Fibroblast of mammary gland (primary cell): ENCODE measurements at places on chromosomes 3 and 15.

GRCh38 chr3:169579116-169579710 lies 84.3 kb downstream of the MECOM start:
- DNase-seq, result no peak

GRCh38 chr3:24364359-24364758 lies 130.3 kb downstream of the THRB start:
- no peak for DNase-seq

- no peak for DNase-seq
These were observed 60.6 kb upstream of the GCNT3 start for GRCh38 chr15:59550956-59551355.

- DNase-seq, result peak; percentile 80
These were observed 57.0 kb downstream of the NEK10 start for GRCh38 chr3:27312044-27312668.

DNA sequence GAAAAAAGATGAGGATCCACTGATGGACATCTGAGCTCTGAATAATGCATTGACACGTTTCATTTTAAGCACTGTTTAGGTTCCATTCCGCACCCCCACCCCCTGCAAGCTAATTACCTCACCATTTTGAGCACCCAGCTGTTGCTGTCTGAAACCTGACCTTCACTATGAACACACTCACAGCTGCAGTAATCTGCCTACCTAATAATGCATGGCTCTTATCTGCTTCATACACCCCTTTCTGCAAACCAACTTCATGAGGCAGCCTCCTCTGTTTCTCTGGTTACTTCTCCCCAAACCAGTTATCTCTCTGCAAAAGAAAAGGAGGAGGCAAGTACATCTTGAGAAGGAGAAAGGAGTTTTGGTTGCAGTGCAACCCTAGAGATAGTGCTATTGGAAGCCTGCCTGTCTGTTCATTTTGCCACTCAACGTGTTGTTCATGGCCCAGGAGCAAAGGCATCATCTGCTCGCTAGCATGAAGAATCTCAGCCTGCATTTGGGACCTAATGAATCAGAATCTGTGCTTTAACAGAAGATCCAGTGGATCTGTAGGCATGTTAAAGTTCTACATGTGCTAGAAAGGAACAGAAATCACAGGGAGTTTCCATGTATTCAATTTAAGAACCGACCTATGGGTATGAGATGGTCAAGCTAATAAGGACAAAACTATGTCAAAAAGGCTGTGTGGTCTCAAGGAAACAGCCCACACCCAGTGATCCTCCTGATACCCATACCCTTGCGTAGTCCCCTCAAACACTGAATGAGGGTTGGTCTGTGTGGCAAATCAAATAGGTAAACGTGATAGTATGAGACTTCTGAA lies 87.2 kb downstream of the MB21D2 start:
- DNase-seq, result no peak

- no peak for DNase-seq
These were observed 70.5 kb upstream of the FOXB1 start for GRCh38 chr15:59933607-59934006.

- no peak for DNase-seq
These were observed 6.8 kb upstream of the CHST14 start for GRCh38 chr15:40463886-40464545.

DNA sequence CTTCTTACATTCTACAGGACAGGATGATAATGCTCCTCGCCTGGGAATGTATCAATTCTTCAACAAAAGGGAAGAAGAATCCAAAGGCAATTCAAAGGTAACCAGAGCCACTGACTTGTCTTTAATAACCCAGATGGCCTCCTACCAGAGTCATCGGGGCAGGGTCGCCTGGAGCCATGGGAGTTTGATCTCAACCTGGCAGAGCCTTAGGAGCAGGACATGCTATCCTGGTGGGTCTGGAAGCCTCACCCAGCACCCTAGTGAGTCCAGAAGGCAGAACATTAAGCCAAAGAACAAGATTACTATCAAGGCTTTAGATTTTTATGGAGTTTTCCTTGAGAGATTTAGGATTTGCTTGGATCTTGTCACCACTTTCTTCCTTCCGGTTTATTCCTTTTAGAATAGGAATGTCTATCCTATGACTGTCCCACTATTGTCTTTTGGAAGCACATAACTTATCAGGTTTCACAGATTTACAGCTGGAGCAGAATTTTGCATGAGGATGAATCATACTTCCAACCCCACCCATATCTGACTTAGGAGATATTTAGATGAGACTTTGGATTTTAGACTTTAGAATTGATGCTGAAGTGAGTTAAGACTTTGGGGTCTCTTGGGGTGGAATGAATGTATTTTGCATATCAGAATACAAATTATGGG lies 330.3 kb upstream of the GOLIM4 start:
- peak; percentile 11 for DNase-seq

DNA sequence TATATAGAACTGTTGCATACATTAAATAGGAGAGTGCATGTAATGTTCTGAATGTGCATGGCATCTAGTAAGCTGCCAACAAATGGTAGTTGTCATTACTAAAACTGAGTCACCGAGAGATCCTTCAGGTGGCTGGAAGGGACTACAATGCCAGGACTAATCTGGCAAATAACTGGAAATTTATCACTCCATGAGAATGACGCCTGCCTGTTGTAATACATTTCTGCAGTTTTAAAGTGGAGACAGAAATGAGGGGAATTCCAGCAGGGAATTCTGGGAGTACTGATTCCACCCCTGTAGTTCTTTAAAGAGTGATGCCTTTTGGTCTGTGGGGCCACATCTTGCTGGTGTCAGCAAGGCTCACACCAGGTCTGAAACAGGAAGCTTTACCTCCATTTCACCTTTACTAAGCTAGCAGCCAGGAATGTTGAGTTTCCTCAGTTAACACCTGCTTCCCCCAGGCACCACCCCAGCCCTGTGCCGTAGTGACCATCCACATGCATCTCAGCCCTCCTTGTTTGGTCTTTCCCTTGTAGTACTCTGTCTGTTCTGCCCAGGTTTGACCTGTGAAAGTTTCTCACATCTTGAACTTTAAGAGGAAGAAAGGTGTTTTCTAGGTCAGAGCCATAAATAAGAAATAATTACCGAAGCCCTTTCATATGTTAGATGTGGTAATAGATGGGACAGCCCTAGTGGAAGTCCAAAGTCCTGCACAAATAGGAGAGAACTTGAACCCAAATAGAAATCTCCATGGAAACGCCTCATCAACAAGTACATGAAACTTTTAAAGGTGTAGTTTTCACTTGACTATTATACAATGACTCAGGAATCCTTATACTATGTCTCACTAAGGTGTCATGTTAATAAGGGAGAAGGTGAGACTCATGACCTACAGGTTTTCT lies 56.7 kb upstream of the LMOD3 start:
- no peak for DNase-seq

DNA sequence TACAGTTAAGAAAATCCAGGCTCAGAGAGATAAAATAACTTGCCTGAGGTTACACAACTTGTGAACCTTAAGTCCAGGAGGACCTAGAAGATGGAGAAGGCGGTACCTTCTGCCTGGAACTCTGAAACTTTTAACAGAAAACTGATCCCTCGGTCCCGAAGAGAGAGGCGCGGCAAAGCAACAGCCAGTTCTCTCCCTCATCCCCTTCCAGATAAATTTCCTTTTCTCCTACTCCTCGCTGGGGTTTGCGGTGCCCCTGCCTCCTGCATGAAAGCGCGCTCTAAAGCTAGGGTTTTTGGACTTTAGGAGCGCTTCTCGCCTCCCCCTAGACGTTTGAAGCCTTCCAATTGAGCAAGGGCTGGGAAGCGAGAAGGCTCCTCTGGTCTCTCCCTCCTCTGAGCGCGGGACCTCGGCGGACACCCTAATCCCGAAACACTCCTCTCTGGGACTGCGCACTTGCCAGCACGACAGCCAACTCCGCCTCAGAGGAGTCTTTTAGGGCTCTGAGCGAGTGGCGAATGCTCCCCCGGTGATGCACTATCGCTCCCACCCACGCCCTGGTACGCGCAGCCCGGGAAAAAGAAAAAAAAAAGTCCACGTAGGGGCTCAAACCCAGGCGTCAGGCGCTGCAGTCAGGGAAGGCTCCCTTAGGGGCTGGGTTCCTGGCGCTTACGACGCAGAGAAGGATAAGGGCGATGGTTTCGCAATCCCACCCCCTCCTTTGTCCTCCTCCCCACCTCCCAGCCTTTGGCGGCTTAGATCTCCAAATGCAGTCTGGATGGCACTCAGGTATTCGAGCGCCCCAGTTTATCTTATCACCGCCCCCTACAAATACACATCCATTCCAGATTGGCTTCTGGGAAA lies 7.9 kb upstream of the EOMES start:
- peak; percentile 37 for DNase-seq

DNA sequence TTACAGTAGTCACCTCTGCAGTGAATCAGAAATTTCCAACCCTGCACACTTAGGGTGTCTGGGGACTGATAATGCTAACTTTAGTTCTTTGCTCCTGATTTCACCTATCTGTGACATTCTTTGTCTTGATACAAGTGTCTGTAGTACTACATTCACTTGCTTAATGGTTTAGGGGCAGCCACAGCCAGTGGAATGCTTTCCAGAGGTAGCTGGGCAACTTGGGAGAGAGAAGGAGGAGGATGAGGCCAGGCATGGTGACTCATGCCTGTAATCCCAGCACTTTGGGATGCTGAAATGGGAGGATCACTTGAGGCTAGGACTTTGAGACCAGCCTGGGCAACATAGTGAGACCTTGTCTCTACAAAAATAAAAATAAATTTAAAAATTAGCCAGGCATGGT lies 8.5 kb downstream of the BAHD1 start:
- DNase-seq, result peak; percentile 46

DNA sequence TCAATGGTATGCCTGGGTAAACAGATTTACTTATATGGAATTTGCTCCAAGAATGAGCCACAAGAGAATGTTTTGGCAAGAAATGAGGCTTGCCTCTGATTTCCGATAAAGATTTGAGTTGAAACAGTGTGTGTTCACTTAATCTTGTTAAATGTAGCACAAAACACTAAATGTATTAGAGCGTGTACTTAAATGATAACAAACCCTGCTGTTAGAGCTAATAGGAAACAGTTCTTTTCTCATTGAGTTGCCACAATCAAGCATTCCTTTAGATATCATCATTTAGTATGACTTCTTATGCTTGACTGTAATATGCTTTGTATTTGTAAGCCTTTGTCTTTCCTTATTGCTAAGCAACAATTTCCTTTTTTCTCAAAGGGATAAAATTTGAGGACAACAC lies 353.6 kb upstream of the ZNF717 start:
- DNase-seq, result no peak

GRCh38 chr3:99407257-99407656 lies 231.1 kb upstream of the COL8A1 start:
- no peak for DNase-seq

GRCh38 chr15:49560045-49560444 lies 60.6 kb downstream of the FAM227B start:
- DNase-seq, result no peak

GRCh38 chr3:149705416-149705815 lies 46.9 kb downstream of the COMMD2 start:
- DNase-seq, result peak; percentile 32

DNA sequence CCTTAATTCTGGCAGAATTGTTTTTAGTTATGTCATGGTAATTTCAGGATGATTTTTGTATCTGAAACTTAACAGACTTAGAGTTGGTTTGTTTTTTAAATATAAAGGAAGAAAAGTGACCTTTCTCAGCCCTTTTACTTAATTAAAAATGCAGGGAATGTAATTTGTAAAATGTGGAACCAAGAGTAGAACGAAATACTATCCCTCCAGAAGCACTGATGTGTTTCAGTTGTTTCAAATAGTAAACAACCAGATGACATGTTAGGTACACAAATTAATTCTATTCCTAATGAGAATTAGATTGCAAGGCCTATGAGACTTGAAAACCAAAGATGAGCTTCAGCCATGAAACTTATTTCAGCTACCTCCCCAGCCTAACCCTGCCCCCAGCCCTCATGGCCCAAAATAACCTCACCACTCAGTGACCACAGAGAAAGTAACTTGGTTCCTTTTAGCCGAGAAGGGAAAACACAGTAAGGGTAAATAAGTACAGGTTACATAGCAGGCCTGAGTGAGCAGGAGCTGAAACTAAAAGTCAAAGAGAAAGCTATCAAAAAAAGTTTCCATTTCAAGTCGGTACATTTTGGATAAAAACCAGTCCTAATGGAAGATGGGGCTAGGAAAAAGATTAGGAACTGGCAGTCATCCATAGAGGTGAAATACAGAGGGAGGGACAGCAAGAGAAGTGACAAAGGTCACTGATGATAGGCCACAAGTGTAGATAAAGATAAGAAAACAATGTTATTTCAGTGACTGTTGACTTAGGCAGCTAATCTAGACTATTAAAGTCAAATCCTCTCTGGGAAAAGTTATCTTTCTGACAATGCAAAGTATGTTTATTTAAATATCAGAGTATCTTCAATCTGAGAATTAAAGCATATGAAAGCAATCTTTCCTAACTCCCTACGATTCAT lies 23.2 kb downstream of the SENP8 start:
- DNase-seq, result no peak

DNA sequence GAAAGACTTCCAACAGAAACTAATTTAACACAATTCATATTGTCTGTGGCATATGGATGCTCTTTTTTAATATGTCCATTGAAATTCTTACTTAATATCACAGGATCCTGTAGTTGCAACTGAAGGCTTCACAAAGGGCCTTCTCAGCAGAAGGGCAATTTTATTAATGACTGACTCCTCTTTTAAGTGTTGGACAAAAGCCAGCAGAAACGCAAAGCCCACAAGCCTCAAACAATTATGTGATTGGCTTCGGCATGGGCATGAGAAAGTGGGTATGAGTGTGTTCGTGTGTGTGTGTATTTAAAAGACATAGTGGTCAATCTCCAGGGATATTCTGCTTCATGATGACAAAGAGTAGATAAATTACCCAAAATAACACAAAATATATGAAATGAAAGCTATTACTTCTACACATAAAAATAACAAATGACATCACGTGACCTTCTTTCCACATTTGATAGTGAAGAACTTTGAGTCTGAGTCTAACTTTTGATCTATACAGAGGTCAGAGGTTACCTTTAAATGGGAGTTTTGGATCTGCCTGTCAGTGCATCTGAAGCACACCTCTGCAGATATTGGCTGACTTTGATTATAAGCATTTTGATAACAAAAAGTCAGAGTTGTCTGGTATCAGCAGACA lies 496.9 kb downstream of the CADM2 start:
- no peak for DNase-seq

DNA sequence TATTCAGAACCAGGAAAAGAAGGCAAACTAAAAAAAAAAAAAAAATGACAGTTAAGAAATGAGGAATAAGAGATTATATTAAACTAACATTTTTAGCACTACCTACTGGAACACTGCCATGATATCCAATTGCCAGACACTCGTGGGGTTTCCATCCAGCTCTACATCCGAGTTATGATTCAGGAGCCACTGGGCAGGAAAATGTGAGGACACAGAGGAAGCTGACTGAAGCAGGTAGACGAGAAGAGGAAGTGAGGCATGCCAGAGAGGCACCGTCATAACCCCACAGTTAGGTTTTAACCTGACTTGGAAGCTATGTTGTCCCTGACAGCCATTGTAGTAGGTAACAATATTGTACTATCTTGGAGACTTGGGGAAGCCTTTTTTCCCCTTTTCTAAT lies 495.0 kb downstream of the NLGN1 start:
- no peak for DNase-seq

- no peak for DNase-seq
These were observed 20.9 kb downstream of the TRPM1 start for GRCh38 chr15:31080591-31081014.

- peak; percentile 89 for DNase-seq
These were observed 22.9 kb downstream of the MITF start for GRCh38 chr3:69761896-69762767.

- DNase-seq, result no peak
These were observed 720.1 kb downstream of the GBE1 start for GRCh38 chr3:81041331-81041730.
